ENCODE measurements at places on chromosomes 6 and 20. TPM values are rescaled to one million over a fixed set of nuclear protein-coding genes. Genes with fewer than 3 reads are reported as not detected.

DNA sequence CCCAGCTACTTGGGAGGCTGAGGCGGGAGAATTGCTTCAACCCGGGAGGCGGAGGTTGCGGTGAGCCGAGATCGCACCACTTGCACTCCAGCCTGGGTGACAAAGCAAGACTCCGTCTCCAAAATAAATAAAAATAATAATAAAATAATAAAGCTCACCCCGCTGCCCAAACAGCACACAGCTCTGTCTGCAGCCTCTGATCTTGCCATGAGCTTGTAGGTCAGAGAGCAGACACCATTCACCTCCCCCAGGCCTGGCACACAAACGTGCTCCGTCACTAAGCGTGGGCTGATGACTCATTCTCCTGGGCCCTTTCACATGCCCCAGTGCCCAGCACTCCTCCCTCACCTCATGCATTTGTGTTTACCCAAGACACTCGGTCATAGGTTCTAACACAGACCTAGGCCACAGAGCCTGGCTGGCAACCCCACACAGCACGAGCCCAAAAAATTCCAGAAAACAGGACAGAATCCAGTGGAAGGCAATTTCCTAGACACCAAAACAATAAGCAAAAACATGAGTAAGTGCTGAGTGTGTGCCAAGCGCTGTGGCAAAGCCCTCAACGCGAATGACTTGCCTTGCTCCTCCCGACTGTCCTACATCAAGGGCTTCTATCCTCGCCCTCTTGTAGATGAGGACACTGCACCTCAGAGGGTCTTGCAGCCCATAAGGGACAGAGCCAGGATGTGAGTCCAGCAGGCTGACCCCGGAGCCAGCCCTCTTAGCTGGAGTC lies 18.0 kb downstream of the ATP9A start:
- DNase-seq = no peak

Gene CTAGE9
- polyA plus RNA-seq = not detected

Gene FNDC1
- 6.3 TPM for polyA plus RNA-seq

Gene POM121L2
- polyA plus RNA-seq = not detected

DNA sequence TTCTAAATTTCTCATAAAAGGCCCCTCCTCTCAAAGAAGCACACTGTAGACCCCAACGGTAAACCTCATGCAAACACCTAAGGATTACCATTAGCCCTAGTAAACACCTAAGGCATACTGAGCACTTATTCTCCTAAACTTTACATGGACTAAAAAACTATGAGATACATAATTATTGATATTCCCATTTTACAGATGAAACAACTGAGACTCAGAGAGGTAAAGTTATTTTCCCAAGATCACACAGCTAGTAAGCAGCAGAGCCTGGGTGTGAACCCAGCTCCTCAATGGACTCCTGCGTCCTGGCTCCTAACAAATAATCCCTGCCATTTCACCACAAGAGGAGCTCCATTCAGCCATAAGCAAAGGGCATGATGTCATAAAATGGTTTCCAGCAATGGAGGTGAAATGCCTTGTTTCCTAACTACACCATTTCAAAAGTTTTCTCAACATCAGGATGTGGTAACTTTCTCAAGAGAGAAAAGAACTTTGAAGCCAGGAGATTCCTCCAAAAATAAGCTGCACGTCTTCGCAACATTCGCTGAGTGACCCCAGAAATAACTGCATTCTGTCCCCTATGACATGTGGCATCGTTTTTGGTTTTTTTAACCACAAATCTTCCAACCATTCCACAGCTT lies 4.1 kb downstream of the ATP9A start:
- no peak for DNase-seq

GRCh38 chr6:101689156-101689555 lies 295.6 kb downstream of the GRIK2 start:
- DNase-seq = no peak

DNA sequence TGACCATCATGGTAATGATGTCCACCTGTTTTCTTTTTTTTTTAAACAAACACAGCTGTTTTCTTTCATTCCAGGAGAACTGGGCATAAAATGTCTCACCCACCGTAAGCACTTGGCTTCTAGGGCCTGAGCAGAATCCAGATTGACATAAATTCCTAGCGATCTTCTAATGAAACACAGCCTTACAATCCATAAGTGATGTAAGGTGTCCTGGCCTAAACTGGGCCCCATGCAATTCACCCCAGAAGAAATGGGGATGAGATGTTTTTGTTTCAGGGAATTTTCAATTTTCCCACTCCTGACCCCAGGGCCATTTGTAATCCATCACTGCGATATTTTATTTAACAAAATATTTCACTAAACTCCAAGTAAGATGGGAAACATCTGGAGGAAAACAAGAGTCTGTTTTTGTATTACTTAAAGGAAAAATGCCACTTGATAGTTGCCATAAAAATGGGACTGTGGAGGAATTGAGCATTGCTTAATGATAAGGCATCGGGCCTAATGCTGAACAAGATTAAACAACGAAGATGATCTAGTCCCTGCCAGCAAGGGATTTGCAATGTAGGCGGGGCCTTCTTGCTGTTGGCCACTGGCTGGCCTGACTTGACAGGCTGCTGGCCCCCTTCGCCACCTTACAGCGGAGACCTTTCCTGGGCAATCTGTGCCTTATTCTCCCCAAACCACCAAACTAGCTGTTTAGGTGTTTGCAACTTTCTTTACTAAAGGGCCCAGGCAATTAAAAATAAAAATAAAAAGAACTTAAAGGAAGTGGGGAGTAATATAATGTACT lies 183.7 kb downstream of the CD109 start:
- DNase-seq = no peak

DNA sequence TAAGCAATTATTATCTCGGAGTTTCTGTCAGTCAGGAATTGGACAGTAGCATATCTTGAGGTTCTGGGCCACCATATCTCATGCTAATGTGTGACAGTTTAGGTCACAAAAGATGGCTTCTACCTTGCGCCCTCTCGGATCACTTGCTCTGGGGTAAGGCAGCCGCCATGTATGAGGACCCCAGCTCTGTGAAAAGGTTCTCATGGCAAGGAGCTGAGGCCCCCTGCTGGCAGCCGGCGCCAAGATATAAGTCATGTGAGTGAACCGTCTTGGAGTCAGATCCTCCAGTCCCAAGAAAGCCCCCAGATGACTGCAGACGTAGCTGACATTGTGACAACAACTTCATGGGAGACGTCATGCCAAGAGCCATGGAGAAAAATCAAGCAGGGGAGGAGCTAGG lies 670.8 kb downstream of the KIF16B start:
- DNase-seq = no peak

Gene TSPO2
- 1.6 TPM for polyA plus RNA-seq

GRCh38 chr20:46226602-46227001 lies 81.7 kb downstream of the CDH22 start:
- DNase-seq = no peak

GRCh38 chr6:149247385-149247763 lies 70.1 kb upstream of the TAB2 start:
- DNase-seq = no peak

DNA sequence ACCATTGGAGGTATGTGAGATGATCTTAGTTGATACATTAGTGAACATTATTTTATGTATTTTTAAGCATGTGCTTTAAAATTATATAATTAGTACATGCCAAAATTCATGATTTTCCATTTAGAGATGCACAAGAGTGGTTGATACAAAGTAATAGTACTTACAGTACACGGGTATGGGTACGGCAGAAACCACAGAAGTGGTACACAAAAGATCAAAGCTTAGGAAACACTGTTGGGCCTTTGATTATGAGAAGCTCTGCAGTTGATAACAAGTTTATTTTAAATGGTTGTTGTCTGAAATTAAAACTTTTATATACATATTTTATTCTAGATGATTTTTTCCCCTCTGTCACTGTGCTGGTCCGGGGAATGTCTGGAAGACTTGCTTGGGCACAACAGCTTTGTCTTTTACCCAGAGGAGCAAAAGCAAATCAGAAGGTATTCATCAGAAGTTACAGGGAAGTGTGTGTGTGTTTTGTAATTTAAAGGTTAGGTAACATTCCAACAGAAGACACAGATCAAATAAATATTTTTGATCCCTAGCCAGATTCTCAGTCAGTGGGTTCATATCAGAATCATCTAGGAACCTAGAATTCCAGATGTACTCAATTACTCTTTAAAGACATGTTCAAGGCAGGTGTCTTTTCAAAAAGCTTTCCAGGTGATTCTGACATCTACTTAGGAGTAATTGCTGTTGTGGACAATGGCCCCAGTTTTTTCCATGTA lies 32.5 kb upstream of the ADIG start:
- no peak for DNase-seq

Gene TTK
- 21.2 TPM for polyA plus RNA-seq

Gene ZNF391
- 10.5 TPM for polyA plus RNA-seq

Gene PPDPF
- 314 TPM for polyA plus RNA-seq

GRCh38 chr6:73586416-73586974 lies 65.7 kb upstream of the EEF1A1 start:
- peak; percentile 61 for DNase-seq

DNA sequence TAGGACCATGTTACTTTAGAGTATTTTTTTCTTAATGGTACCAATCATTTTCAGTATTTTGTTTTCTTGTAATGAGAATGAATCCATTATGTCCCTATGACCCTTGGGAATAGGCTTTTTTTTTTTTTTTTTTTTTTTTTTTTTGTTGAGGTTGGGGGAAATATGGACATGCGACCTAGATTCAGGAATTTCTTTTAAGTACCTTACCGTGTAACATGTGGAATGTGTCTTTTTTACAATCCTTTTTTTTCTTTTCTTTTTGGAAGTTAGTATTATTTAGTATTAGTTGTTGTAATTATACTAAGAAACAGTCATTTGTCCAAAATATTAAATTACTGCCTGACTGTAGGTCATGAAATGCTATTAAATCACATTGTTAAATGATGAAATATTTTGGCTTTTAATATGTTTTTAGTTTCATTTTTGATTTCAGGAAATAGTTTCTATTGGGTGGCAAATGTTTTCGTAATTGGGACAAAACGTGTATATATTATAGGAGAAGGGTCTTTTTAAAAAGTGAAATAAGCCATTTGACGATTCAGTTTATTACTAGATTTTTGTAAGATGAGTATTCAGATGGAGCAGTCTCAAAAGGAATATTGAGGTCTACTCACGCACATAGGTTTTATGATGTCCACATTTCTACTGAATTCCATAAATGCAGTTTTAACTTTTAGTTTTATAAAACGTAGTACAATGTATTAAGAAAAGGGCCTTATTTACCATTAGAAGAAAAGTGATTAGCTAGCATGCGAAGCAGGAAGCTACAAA lies 4.9 kb downstream of the ARID1B start:
- no peak for DNase-seq

DNA sequence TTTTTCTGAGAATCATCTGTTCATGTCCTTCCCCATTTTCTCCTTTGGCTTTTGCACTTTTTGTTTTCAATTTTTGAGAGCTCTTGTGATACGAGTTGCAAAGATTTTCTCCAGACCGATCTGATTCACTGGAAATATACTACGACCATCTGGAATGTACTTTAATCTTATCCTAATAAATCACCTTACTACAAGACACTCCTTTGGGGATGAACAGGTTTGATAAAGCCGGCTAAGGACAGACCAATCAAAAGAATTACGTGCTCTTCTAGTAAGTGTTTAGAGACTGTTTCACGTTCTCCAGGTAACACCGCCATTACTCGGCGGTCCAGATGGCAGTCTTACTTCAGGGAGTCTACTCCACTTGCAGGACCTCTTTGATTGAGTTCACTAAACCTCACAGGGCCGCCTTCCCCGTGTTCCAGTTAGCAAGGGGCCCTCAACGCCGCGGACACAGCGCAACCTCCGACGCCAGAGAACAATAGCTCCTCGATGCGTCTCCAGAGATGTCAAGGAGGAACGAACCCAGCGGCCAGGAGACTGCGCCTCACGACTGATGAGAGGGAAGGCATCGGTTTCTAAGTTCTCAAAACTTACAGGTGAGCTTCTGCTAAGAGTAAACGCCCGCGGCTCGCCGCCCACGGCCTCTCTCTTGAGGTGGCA lies 920 bp upstream of the WTAP start:
- no peak for DNase-seq

GRCh38 chr6:20691185-20691584 lies 156.9 kb downstream of the CDKAL1 start:
- DNase-seq = no peak

DNA sequence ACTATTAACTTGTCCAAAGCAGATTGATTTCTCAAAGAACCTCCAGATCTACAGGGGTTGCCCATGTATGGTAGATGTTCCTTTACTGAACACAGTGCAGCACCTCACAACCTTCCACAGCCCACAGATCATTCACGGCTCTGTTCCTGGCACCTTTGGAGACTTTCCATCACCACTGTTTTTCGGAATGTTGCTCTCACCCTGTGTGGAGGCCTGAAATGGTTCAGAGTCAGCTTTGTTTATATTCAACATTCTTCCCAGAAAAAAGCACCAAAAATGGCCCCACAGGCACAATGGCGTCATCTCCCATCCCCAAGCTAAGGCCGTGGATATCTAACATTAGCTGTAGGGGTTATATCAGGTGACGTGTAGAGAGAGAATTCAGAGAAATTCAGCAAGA lies 74.7 kb downstream of the DHX35 start:
- no peak for DNase-seq

GRCh38 chr20:63934271-63935068 lies 21.7 kb downstream of the UCKL1 start:
- DNase-seq = no peak

Gene AP5S1
- polyA plus RNA-seq = 9.4 TPM

DNA sequence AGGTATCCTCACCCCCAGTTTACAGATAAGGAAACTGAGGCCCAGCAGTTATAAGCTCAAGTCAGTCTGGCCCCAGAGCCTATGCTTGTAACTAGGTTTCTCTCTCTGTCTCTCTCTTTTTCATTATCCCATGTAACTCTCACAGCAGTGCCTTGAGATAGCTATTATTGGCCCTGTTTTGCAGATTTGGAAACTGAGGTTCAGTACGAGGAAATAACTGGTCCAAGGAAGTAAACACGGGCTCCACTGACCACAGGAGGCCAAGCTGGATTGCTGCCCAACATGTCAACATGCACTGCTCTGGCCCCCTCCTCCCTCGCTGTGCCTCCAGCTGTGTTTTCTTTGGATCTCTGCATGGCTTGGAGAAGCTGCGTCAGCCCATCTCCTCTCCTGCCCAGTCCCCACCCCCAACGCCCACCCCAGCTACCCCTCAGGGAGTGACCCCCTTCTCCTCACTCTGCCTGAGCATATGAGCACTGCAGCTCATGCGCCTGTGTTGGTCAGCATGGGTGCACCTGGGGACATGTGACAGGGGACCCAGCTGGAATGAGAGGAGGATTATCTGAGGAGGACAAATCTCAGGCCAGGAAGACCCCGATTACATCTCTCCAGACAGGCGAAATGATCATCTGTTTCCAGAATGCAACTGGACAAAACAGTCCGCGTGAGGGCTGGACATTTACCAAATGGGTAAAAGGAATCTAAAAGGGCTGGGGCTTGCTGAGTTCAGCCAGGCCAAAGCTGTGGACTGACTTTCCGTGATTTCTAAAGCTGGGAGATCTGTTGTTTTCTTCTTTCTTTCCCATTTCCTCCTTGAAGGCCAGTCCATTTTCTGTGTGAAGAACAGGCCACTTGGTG lies 7.8 kb upstream of the PLTP start:
- peak; percentile 80 for DNase-seq

Gene AIF1
- polyA plus RNA-seq = 21.4 TPM

Gene EFCAB8
- polyA plus RNA-seq = 0.26 TPM
